ENCODE measurements at places on chromosomes 4 and X.

- no peak for DNase-seq
These were observed 39.7 kb downstream of the ANAPC10 start for GRCh38 chr4:145058256-145058655.

DNA sequence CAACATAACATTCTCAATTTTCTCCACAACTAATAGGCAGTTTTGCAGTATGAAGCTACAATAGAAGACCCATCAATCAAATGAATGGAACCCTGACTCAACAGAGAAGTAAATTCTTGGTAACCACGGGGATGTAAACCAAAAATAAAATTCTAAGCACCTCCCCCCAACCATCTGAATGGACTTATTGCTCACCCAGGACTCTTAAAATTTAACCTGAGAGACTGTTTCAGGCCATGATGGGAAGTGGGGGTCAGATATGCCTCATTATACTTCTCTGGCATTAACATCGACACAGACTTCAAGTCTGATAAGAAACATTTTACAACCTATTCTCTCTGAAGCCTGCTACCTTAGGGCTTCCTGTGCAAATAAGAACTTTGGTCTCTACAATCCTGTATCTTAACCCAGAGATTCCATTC is 620.9 kb downstream of the TLL1 start:
- peak; percentile 47 for DNase-seq

- no peak for DNase-seq
These were observed 18.8 kb upstream of the C4orf36 start for GRCh38 chr4:86910820-86911684.

GRCh38 chr4:91958596-91958995 is 345.2 kb upstream of the GRID2 start:
- peak; percentile 75 for DNase-seq

GRCh38 chr4:985123-985830 is 1.6 kb upstream of the IDUA start:
- no peak for DNase-seq

GRCh38 chr4:125519371-125520146 is 204.8 kb downstream of the FAT4 start:
- no peak for DNase-seq

DNA sequence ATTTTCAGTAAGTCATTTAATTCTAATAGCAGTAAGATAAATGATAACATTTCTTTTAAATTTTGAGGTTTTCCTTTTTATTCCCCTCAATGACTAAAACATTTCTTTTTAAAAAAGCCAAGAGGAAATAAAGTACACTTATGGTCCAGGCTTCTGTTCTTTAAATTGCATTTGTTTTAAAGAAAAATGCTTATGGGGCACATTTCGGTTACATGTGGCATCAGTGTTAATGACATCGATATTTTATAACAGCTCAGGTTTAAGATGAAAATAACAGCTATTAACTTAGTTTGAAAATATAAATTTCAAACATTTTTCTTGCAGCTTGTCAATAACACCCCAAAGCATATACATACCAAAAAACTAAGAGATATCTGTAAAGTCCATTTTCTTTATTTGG is 1161.1 kb downstream of the PCDH18 start:
- no peak for DNase-seq

GRCh38 chr4:15457406-15458201 is 12.1 kb upstream of the CC2D2A start:
- peak; percentile 15 for DNase-seq

DNA sequence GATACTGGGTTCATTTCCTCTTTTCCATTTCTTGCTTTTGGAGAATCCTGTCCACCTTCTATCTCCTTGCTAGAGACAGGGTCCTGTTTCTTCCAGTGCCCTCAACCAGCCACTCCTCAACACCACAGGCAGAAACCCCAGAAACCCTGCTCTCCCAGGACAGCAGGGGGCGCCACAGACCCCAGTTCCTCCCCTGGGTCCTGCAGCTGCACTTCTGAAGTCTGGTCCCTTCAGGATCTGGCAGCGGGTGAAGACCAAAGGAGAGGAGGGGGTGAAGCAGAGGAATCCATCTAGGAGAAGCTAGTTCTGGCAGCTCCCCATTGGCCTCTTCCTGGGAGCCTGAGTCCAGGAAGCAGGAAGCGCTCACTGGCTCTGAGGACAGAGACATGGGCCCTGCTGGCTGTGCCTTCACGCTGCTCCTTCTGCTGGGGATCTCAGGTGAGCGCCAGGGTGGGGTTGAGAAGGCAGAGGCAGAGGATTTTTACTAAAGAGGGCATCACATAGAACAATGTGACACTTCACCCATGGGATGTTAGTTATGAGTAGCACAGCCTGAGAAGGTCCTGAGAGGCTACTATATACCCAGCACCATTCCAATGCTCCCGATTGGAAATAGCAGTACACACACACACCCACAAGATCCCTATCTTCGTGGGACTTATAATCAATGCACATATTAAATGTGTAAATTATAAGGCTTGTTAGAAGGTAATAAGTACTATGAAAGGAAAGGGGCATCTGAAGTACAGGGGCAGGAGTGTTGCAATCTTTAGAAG is at the start of gene PRSS48:
TSS of gene PRSS48 (plus strand) at position 375 of the 776 bp plus-strand sequence. CDS start at position 387, 12 bp downstream.
- DNase-seq = peak; percentile 5

GRCh38 chr4:105637408-105638176 is 70.9 kb downstream of the INTS12 start:
- peak; percentile 82 for DNase-seq

GRCh38 chrX:150765782-150766350 is 72.7 kb downstream of the MTMR1 start:
- no peak for DNase-seq

- DNase-seq = peak; percentile 15
These were observed 16.2 kb upstream of the PUDP start for GRCh38 chrX:7164174-7164573.

DNA sequence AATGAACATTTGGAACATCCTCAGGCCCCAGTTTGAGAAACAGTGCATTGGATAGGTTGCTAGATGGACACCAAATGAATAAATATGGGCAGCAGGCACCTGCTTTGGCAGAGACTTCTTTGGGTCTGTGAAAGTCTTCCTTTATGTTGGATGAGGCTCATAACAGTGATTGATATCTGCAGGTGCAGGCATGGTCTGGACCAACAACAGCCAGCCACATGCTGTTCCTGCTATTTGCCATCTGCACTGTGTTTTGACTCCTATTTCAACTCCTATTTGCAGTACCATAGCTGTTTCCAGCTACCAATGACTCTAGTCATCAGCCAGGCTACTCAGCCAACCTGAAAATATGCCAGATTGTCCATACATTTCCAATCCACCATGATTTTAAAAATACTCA is 60.9 kb downstream of the ANAPC4 start:
- DNase-seq = peak; percentile 56

DNA sequence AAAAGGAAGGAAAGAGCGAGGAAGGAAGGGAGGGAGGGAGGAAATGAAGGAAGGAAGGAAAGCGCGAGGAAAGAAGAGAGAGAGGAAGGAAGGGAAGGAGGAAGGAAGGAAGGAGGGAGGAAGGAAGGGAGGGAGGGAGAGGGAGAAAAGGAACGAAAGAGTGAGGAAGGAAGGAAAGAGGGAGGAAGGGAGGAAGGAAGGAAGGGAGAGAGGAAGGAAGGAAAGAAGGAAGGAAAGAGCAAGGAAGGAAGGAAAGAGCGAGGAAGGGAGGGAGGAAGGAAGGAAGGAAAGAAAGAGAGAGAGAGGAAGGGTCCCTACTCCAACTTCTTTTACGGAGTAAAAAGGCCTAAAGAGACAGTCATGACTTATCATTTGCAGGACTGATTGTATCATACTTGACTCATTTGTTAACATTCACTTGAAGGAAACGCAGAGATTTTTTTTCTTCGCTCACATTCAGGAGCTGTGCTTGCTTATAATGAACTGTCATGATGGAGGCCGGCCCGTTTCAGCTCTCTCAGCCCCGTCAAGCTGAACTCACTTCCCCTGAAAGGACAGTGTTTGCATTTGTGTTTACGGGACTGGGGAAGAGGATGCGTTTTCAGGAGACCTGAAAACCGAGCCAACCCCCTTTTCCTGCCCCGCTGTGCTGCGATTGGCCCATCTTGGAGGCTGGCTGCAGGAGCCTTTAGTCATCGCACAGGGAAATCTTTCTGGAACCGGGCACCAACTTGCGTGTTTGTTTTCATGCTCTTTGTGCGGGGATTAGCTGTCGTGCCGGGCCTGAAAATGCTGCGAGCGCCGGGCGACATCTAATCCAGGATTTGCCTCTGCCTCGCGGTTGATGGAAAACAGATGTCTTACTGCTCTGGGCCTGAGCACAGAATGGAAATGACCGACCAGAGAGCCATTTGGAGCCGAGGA is 17.8 kb downstream of the TRIM2 start:
- DNase-seq = peak; percentile 69

- no peak for DNase-seq
These were observed 18.9 kb downstream of the SORBS2 start for GRCh38 chr4:185793116-185793485.

- peak; percentile 83 for DNase-seq
These were observed 1.2 kb downstream of the GUCY1A1 start for GRCh38 chr4:155667568-155668511.

DNA sequence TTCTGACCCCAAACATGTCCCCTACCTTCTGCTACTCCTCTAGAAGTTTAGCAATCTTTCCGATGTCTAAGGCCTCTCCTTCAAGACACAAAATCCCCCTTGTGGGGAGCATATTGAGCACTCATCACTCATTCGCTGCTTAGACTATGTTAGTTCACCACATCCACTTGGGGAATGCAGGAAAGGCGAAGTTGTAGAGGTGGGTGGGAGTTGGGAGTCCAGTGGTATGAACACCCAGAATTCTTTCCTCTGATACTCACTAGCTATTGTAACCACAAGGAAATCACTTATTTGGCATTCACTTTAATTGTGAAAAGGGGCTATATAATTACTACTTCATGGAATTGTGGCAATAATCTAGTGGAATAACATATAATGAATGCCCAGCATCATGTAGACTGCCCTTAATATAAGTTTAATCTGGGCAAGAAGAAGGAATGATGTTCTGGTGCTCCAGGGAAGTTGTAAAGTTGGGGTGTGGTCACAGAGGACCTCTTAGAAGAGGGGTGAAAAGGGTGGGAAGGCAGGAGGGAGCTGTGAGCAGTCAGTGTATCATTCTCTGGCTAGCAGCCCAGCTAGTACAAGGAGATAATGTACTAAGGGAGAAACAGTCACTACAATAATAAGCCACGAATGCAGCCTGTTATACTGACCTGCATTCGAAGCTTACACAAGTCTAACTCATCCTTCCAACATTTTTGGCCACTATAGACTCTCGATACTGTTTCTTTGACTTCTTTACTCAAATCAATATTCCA is 468.2 kb upstream of the DIPK2B start:
- DNase-seq = no peak

- DNase-seq = no peak
These were observed 7.6 kb downstream of the ZIC3 start for GRCh38 chrX:137573324-137574101.

DNA sequence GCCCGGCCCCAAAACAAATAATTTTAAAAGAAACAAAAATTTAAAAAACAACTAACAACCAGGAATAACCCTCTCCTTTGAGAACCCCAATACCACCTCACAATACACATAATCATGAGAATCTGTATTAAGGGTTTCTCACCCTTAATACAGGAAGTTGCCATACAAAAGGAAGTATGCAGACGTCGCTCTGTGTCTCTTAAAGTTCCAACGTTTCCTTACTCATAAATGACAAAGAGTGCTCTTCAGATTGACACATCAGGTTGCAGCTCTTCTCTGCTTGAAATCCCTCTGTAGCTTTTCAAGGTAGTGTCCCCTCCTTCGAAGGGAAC is 73.9 kb upstream of the IRF2 start:
- no peak for DNase-seq

GRCh38 chrX:147890756-147891155 is 21.0 kb upstream of the FMR1 start:
- no peak for DNase-seq

- no peak for DNase-seq
These were observed 13.0 kb downstream of the RGN start for GRCh38 chrX:47091149-47091775.

GRCh38 chr4:159358226-159358625 is 255.3 kb downstream of the RAPGEF2 start:
- no peak for DNase-seq

DNA sequence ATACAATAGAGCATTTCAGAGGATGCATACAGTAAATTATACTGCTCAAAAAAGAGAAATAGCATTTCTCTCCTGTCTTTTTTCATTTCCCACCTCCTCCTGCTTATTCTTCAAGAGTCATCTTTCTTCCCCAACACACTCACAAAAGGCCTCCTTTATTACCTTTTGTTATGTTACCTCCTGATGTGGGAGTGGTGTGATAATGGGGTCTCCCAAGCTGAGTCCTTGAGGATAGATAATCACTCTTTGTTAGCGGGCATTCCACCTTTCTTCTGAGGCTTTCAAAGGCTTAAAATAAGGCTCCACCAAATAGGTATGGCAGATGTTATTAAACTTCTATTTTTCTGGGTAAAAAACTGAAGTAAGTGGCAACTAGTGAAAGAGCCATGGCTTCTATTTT is 159.8 kb downstream of the CPEB2 start:
- peak; percentile 52 for DNase-seq

GRCh38 chr4:20126906-20127305 is 124.8 kb upstream of the SLIT2 start:
- no peak for DNase-seq

DNA sequence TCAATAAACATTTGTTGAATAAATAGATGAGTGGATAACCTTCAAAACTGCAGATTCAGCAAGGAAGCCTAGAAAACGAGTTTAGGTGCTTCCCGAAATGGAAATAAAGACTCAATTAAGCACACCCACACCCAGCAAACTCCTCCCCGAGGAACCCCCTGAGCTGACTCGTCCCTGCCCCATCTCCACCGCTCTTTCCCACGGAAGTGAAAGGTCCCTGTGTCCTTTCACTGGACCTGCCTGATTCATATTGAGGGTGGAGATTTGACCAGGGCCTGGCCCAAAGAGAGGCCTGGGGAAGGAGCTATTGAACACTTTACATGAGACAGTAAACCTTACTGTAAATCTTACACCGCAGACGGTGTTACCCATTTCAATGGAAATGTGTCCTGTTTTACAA is 129.1 kb downstream of the CPZ start:
- DNase-seq = no peak

DNA sequence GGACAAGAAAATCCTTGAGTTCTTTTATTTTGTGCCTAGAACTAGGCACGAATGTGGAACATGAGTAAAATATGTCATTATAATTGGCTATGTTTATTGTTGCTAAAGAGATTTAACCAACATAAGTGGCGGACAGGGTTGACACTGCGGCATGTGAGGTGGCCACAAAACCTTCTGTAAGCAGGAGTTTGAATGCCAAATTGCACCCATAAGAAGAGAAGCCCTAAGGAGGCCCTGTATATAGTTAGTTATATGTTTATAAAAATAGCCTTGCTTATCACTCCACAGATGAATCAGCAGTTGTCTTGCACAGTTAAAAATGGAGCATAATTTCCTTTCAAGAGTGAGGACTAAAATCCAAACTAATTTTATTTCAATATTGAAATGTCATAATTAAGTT is 336.1 kb downstream of the GBA3 start:
- DNase-seq = no peak

DNA sequence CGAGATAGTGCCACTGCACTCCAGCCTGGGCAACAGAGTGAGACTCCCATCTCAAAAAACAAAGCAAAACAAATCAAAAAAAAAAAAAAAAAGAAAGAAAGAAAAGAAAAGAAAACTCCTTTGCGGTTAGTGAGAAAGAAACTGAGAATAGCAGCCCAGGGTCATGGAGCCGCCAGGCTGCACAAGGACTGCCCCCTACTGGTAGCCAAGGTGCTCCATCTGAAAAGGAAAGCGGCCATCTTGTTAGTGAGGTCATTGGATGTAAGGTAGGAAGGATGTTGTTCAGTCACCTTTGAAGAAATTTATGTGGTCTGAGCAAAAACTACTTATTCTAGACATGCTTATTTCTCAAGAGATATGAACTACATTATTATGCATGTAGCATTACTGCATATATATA is 660.6 kb upstream of the TENM3 start:
- no peak for DNase-seq
